ENCODE measurements at places on chromosomes 6 and 20.

DNA sequence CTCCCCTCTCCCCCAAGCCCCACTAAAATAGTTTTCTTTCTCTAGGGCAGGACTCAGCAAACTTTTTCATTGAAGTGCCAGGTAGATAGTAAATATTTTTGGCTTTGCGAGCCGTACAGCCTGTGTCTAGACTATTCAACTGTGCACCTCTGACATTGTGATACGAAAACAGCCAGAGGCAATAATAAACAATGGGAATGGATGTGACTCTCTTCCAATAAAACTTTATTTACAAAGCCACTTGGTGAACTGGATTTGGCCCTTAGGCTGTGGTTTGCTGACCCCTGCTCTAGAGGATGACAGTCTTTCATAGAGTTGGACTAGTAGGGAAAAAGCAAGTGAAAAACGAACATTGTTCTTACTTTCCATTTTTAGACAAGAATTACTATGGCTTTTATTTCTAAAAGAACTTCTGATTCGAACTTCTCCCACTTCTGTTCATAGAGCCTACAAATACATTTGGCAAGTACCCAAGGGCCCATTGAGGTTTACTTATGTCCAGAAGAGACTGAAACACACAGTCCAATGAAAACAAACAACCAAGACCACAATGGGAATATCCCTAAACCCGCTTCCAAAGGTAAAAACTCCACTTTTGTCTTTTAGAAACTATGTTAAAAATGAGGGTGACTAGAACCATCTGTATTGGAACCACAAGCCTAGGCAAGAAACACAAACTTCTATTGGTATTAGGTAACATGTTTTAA, 46.4 kb upstream of the CDKAL1 start:
- no peak for DNase-seq

- no peak for DNase-seq
These were observed 253.2 kb downstream of the PLCB1 start for GRCh38 chr20:8385247-8385646.

- no peak for DNase-seq
These were observed 1.2 kb downstream of the REM1 start for GRCh38 chr20:31476294-31476585.

DNA sequence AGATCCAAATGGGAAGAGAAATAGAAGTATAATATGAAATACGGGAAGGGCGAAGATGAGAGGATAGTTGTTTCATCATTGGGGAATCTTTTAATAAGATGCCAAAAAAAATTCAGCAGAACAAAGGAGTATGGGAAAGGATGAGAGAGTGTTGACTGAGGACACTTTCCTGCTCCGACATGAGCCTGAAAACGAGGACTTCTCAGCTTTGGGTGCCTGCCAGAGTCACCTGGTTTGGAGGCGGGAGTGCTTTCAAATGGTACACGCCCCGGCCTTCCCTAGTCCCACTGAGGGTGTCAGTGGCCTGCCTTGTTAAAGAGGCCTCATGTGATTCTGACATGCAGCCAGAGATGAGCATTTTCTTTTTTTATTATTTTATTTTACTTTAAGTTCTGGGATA, 250.9 kb downstream of the ANKRD60 start:
- no peak for DNase-seq

- no peak for DNase-seq
These were observed 333.9 kb downstream of the TBC1D32 start for GRCh38 chr6:121000381-121000780.

- no peak for DNase-seq
These were observed 56.7 kb downstream of the LAMA4 start for GRCh38 chr6:112197636-112198035.

DNA sequence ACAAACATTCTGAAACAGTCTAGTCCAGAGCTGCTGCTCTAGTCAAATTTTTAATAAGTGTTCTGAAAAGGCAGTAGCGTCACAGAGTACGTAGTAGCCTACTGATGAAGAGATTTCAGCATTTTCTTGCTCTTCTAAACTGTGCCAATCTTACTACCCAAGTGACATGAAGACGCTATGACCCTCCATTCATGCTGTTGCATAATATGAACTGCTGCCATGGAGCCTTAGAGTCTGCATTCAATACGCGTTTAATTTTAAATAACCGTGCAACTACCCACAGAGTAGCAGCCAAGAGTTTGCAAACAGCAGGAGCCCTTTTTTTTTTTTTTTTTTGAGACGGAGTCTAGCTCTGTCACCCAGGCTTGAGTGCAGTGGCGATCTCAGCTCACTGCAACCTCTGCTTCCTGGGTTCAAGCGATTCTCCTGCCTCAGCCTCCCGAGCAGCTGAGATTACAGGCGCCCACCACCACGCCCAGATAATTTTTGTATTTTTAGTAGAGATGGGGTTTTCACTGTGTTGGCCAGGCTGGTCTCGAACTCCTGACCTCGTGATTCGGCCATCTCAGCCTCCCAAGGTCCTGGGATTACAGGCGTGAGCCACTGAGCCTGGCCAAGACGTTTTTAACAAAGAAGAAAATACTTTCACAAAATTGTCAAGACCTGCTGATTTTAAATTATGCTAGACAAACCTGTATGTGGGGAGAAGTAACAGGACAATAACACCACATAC, 44.3 kb downstream of the EZR start:
- no peak for DNase-seq

DNA sequence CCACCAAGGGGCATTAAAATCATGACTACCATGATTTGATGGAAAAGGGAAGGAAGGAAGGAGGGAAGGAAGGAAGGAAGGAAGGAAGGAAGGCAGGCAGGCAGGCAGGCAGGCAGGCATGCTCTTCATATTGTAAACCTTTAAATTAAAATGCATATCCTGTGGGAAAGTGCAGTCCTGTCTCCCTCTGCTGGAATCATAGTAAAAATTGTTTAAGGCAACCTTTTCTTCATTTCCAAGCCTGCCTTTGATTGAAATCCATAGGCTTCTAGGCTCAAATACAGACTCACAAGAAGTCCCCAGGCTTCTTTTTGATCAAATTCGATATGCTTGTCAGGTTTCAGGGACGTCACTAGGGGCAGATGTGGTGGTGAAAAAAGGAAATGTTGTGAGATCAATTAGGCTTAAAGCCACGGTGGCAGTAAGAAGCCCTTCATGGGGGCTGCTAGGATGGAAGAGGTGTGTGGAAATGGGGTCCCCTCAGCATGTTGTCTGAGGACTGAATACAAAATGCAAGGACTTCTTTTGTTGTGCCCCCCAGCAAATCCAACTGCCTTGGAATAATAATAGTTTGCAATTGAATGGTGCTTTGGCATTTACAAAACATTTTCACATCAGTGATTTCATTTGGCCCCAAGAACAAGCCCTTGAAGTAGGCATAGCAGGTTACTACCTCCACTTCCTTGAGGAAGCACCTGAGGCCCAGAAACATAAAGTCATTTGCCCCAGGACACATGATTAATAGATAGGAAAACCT, 25.6 kb upstream of the GABRR1 start:
- no peak for DNase-seq

DNA sequence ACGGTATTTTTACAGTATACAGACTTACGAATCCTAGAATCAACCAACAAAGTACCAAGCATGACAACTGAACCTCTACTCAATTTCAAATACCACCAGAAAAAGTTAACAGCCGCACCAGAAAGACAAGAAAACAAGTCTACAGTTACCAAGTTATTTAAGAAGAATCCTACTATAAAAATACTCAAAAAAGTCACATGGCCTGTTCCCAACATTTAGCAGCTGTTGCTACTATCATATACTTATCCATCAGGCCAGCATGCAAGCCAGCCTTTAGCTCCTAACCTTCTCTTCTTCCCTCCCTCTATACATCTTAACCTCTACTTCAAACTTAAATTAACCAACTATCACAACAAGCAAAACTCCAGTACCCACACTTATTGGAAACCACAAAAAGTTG, 1.9 kb downstream of the SYNCRIP start:
- no peak for DNase-seq

DNA sequence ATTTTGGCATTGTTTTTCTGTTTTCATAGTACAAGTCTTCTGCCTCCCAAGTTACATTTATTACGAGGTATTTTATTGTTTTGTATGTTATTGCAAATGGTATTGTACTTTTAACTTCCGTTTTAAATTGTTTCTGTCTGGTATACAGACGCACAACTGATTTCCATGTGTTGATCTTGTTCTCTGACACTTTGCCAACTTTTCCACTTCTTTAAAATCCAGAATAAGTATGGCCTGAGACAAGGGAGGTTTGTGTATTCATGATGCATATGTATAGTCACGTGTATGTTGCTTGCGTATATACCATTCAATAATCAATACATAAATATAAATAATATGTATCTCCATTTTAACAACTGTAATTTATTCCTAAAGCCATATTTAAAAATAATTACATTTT, 41.2 kb downstream of the THBS2 start:
- no peak for DNase-seq

DNA sequence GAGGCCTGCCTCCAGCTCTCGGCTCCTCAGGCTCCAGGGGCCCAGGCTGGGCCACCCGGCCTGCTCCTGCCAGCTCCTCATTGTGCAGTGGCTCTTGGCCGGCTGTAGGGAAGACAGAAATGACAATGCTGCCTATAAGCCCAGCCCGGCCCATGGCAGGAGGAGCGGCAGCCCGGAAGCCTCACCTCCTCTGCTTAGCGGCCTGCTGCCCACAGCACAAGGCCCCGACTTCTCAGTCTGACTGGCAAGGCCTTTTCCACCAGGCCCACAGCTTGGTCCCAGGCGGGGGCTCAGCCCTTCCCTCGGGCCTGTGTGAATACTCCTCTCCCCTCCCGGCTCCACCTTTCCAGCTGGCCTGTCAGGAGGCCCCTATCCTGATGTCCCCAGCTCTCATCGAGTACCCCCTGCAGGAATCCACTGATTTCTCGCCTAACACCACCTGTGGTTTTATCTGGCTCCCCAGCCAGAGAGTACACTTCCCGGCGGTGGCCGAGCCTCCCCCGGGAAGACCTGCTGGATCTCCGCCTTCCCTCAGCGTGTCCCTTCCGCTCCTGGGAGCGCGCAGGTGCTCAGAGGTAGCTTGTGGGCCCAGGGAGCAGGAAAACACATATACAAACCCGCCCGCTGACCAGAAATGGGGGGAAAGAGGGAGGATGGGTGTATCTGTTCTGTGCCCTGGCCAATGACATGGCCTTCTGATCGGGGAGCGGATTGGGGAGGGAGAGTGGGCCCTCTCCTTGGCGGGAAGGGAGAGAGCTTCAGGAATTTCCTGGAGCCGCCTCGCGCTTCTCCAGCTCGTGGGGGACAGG, 963 bp downstream of the DDRGK1 start:
- peak; percentile 19 for DNase-seq

- DNase-seq: no peak
These were observed 9.4 kb downstream of the RAB5IF start for GRCh38 chr20:36614781-36615557.

GRCh38 chr20:3753098-3753497, 14.5 kb downstream of the ADISSP start:
- DNase-seq: peak; percentile 53

DNA sequence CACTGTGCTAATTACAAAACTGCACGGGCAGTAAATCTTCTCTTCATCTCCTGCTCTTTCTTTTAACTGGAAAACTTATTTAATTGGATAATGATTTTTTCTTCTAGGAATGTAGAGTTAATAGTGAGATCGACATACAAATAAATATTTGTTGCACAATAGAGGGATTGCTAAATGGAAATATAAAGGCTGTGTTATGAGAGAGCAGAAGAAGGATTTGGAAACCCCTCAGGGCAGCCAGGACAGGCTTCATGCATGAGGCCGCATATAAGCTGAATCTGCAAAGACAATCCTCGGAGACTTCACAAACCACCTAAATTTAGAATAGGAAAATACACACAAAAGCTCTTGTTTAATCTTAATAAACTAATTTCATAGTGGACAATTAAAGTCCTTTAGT, 2.9 kb upstream of the TAAR1 start:
- DNase-seq: no peak

DNA sequence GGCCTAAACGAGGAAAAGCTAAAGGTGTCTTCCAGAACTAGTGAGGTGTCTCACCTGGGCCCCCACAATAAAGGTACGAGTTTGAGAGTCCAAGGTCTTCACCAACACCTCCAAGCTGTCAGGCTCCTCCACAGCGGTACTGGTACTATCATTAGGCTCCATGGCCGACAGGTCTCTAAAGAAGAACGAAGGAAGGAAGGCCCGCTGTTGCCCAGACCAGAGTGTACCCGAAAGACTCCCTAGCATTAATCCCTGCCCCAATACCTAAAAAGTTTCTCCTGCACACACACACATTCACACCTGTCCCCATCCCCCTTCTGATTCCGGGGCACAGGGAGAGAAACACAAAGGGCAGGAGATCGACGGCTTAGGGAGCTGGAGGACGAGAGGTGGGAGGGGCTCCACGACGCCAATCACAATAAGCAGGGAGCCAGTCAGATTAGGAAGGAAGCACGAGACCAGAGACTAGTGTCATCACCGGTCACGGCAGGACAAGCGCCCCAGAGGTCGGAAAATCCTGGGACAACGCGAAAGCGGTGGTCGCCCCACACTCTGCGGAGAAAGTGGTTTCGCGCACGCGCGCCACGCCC, 764 bp downstream of the BAG6 start:
- no peak for DNase-seq

DNA sequence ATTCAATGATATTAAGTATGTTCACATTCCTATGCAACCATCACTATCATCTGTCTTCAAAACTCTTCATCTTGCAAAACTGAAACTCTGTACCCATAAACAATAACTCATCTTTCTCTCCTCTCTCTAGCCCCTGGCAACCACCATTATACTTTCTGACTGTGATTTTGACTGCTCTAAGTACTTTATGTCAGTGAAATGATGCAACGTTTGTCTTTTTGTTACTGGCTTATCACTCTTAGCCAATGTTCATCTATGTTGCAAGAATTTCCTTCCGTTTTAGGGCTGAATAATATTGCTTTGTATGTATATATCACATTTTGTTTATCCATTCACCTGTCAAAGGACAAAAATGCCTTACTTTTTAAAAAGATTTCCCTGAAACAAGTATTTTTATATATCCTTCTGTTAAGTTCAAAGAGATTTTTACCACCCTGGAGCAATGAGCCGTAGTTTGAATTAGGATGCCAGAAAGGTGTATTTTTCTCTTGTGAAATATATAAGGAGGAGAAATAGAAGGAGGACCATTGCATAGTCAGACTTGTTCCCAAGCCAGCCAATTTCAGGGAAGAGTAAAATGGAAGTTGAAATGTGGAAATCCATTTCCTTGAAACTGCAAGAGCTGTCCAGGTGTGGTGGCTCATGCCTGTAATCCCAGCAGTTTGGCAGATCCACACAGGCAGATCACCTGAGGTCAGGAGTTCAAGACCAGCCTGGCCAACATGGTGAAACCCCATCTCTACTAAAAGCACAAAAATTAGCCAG, 4.0 kb upstream of the CGAS start:
- DNase-seq: no peak

- DNase-seq: no peak
These were observed 1071.1 kb upstream of the CITED2 start for GRCh38 chr6:140445474-140446004.

All from stimulated activated CD4-positive, alpha-beta T cell treated with anti-CD3 and anti-CD28 coated beads, Interleukin-4, amount 100 ng/mL, for 1 hour (primary cell).